ENCODE measurements at places on chromosomes 11 and 22. TPM values are rescaled to one million over a fixed set of nuclear protein-coding genes. Genes with fewer than 3 reads are reported as not detected.

The MAP6 gene
- total RNA-seq, result 0.44 TPM

DNA sequence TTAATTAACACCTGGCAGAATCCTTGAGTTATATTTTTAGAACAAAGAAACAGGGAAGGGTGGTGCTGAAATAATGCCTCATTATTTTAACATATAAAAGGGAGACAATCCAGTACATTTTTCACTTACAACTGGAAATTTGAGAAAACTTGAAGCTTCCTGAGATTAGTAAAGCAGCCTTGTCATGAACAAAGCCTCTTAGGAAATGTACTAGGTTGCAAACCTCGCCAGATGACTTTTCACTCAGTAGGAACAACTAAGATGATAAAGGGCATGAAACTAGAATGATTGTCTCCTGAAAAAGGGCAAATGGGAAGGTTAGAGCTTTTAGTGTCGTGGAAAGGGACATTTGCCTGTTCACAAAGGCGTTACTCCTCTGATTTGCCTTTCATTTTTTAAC lies 289.6 kb downstream of the ETS1 start:
- no peak for DNase-seq

DNA sequence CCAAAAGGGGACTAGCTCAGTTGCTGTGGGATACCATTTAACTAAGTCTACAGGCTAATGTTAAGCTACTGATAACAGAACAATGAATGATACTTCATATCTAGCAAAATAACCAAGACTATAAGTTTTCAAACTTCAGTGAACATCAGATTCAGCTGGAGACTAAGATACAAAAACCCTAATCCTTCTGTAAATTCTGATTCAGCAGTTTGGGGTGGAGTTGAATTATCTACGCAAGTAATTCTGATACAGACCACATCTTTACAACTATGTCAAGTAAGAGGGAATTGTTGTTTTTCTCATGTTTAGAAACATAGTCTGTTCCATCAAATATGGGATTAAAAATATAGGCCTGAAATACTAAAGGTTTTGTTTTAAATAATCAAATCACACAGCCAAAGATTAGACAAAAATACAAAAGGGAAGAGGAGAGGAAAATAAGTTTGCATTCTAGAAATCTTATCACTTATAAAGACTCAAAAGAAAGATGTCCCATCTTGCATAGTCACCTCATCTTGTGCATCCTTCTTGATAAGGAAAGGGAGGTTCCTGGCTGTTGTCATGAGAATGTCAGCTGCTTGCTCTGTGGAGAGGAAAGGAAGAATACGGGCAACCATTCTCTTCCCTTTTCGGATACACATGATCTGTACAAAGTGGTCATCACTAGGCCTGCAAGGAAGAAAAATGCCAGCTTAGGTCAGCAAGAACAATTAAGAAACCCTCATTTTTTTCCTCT lies 21.4 kb downstream of the PATL1 start:
- no peak for DNase-seq

GRCh38 chr11:122791836-122792235 lies 46.5 kb upstream of the CRTAM start:
- no peak for DNase-seq

GRCh38 chr11:111540114-111540936 lies at the start of gene LAYN:
LAYN (plus strand) TSS chr11:111540720; CDS start chr11:111540844, 124 bp downstream.
- DNase-seq, result peak; percentile 86

GRCh38 chr11:123187665-123188507 lies 7.2 kb downstream of the CLMP start:
- DNase-seq, result no peak

DNA sequence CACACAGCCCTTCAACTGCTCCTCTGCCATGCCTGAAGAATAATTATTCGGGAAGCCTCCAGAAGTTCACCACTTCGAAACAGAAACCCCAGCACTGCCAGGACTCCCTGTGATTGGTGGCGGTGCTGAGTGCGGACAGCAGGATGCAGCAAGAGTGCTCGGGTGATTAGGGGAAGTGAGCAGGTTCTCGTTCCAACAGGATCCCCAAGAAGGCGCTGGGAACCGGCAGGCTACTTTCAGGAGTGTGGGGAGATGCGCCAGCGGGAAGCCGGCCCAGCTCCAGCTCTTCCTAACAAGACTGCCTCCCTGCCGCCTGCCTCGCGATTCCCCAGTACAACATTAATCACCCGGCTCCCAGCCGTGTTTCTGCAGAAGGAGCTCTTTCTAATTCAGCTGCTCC lies 630.2 kb downstream of the BRD1 start:
- DNase-seq, result peak; percentile 84
